HCT116 (cell line): ENCODE measurements at places on chromosomes 11 and 22. TPM values are rescaled to one million over a fixed set of nuclear protein-coding genes. Genes with fewer than 3 reads are reported as not detected.

DNA sequence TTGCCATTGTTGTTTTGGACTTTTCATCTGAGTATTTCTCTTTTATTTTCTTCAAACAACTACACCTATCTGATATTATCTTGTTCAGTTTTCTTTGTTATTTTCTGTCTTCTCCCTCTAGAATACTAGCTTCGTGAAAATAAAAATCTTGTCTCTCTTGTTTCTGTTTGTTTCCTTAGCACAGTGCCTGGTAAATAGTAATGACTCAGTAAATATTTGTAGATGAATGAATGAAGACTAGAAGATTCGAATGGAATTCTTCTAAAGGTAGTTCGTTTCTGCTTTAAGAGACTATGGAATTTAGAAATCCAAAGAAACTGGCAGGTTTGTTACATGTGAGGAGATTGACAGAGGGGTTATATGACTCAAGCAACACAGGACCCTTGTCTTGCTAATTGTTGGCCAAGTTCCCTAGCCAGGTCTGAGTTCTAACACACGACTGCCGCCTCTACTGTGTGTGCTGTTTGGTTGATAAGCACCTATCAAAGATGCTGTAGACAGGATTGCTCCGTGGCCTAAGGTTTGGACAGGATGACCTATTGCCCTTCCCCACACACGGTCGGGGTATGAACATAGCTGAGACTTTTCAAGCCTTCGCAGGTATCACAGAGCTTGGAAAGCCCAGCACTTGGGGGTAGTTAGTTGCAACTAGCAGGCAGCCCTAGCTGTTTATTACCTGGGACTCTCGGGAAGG is 831 bp upstream of the TMEM135 start:
- H3K27ac ChIP-seq, result peak overlapping the region; percentile 87
- H3K4me3 ChIP-seq, result peak overlapping the region; percentile 90
- H3K27me3 ChIP-seq, result no peaks in the 10 kb centered on the region
- DNase-seq, result no peak
- H3K36me3 ChIP-seq, result no peaks in the 10 kb centered on the region

- H3K4me1 ChIP-seq, result no peaks in the 10 kb centered on the region
- no peak for DNase-seq
- H3K36me3 ChIP-seq, result no peaks in the 10 kb centered on the region
- H3K4me3 ChIP-seq, result no peak overlapping the region
- H3K27me3 ChIP-seq, result no peaks in the 10 kb centered on the region
- H3K27ac ChIP-seq, result no peak overlapping the region
Measured at GRCh38 chr22:32518381-32518780, 43.8 kb downstream of the FBXO7 start.

- H3K4me3 ChIP-seq, result no peak overlapping the region
- no peaks in the 10 kb centered on the region for H3K27me3 ChIP-seq
- DNase-seq, result no peak
- H3K27ac ChIP-seq, result no peak overlapping the region
- H3K36me3 ChIP-seq, result no peaks in the 10 kb centered on the region
Measured at GRCh38 chr22:37176464-37177061, 11.5 kb downstream of the C1QTNF6 start.

- H3K27ac ChIP-seq, result peak overlapping the region; percentile 18; the same call in 1 of the 2 replicates
- no peaks in the 10 kb centered on the region for H3K27me3 ChIP-seq
- peaks cover 5% of the 10 kb centered on the region; the same call in 1 of the 2 replicates for H3K4me1 ChIP-seq
- H3K4me3 ChIP-seq, result no peak overlapping the region
- no peak for DNase-seq
Measured at GRCh38 chr22:31625661-31626426, 36.2 kb downstream of the PISD start.

The USP35 gene
- total RNA-seq, result 6.0 TPM

The YWHAH gene
- total RNA-seq, result 140 TPM

The ARHGAP8 gene
- total RNA-seq, result 67.5 TPM
